Femur (tissue), 1 donor: ENCODE measurements at places on chromosomes 5 and 9.

DNA sequence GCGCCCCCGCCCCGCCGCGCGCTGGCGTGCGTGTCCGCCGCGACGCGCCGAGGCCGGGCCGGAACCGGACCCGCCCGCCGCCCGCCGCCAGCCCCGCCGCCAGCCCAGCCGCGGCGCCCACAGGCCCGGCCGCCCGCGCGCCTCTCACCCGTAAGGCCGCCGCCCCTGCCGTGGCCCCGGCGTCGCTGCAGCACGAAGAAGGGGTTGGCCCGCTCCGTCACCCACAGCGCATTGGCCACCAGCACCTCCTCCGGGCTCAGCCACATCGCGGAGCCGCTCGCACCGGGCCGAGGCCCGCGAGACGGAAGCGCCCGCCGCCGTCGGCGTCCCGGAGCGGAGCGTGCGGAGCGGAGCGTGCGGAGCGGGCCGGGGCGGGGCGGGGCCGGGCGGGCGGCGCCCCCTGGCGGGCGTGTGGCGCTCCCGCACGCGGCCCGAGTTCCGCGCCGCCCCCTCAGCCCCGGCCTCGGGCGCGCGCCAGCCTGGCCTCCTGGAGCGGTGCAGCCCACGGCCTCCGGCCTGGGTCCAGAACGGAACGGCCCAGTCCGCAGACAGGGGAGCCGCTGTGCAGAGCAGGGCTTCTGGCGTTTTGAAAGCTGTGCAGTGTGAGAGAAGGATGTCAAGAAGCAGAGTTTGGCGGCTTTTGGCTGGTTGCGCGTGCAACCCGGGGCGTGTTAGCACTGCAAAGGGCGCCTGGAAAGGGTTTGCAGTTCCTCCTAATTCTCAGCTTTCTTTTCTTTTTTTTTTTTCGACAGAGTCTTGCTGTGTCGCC, at the start of gene TBC1D9B:
Gene TBC1D9B (minus strand): TSS at position 342 of the 769 bp plus-strand sequence. CDS start 76 bp downstream, at position 266.
- peak; percentile 84 for DNase-seq

DNA sequence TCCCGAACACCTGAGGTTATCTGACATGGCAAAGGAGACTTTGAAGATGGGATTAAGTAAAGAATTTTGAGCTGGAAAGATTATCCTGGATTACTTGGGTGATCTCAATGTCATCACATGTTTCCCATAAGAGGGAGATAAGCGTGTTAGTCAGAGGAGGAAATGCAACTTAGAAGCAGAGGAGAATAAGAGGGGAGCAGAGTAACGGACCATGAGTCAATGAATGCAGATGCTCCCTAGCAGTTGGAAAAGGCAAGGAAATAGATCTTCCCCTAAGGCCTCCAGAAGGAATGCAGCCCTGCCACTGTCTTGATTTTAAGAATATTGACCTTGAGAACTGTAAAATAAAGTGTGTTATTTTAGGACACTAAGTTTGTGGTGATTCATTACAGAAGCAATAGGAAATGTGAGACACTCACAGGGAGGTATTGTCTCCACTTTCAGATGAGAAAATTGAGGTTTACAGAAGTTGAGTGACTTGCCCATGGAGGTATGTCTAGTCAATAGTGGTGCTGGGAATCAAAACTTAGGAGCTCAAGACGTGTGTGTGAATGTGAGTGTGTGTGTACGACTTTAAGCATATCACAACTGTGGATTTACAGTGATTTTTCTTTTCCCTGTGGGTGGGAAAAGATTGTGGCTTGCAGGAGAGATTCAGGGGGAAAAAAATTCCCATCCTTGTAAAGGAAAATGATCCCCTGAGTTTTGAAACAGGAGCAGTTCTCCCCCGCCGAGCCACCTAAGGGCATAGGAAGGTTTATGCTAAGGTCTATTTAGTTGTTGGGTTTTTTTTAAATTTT, 125.3 kb downstream of the TRIM32 start:
- DNase-seq = no peak

DNA sequence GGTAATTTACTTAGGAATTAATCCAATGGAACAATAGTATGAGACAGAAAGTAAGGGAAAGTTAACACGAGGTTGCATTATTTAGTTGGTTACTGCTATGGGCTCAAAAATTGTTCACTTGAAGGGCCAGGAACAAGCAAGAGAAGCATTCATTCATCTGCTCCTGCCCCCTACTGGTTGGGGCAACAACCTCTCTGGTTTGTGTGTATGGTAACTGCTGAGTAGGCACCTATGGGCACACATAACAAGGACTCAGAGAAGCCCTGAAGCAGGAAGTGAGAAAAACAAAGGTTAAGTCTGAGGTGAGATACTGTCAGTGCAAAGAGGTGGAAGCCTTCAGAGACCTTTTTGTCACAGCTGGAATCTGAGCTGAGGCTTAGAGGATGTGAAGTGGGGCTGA, 34.4 kb upstream of the RANBP6 start:
- DNase-seq = no peak

GRCh38 chr9:113927277-113927676, 51.2 kb downstream of the ZNF618 start:
- no peak for DNase-seq

DNA sequence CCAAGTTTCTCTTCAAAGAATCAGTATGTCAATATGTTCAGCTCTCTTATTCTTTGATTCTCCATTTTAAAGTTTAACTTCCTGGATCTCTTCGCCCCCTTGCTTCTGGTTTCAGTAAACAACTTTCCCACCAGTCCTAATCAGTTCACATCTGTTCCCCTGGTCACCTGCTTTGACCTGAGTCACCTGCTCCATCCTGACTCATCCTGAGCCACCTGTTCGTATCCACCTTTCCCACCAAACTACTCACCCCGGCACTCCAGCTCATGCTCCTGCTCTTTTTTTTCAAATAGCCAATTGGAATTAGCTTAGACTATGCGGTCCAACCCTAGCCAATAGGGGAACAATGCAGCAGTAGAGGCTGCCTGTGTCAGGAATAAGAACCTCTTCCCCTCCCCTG, 23.6 kb upstream of the CSF1R start:
- no peak for DNase-seq

DNA sequence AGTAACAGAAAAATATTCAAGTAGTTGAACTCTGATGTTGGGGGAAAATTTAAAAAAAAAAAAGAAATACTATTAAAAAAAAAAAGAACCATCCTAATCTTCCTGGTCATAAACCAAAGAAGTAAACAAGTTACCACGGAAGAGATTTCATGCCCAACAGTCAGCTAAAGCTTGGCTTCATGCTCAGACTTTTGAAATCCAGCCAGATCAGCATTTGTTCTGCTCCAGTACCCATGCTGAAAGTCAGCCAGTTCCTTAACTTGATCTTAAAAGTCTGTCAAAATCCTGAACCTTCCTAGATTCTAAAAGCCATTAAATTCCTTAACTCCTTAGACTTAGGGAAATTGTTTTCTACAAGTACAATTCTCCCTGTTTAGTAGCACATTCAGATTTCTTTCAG, 908.7 kb upstream of the CDH9 start:
- DNase-seq = no peak

GRCh38 chr9:136137321-136138265, 18.9 kb upstream of the TMEM250 start:
- DNase-seq = no peak

- DNase-seq = no peak
These were observed 110.7 kb upstream of the MAMDC2 start for GRCh38 chr9:69932901-69933300.

- DNase-seq = no peak
These were observed 40.9 kb downstream of the NFIB start for GRCh38 chr9:14272927-14273528.

GRCh38 chr5:3944930-3945329, 349.3 kb downstream of the IRX1 start:
- no peak for DNase-seq

GRCh38 chr9:12652973-12653372, 40.2 kb upstream of the TYRP1 start:
- no peak for DNase-seq
